ENCODE measurements at places on chromosomes 1 and 21.

- no peak for DNase-seq
Observed at GRCh38 chr21:26025536-26026512, 144.7 kb downstream of the APP start.

DNA sequence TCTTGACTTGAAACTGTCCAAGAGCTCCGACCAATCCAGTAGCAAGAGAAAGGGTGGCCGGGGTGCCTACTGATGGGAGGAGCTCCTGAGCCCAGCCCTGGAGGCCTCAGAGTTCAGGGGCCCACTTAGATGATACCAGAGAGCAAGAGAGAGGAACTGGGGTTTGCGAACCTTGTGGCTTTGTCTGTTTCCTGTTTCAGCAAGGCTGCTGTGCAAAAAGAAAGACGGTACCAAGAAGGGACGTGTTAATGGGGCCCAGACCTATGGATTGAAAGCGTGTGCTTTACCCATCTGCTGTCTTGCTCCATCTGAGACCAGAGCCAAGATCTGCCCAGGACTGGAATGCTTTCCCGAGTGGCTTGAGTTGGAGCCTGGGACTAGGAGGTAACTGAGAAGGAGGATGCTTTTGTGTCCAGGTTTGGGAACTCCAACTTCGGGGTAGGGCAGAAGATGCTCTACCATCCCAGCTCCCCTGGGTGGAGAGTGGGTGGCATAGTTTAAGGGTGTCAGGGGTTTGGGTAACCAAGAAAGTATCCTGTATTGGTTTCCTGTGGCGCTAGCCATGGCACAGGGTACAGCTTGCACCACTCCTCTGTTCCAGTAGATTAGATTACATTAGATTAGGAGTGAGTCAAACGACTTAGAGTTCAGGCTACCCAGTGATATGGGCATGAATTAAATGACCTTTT, at the start of gene TRAF3IP3:
Gene TRAF3IP3 (plus strand): TSS at position 128 of the 689 bp plus-strand sequence. CDS start 3,987 bp downstream, outside the sequence.
- DNase-seq = peak; percentile 24

DNA sequence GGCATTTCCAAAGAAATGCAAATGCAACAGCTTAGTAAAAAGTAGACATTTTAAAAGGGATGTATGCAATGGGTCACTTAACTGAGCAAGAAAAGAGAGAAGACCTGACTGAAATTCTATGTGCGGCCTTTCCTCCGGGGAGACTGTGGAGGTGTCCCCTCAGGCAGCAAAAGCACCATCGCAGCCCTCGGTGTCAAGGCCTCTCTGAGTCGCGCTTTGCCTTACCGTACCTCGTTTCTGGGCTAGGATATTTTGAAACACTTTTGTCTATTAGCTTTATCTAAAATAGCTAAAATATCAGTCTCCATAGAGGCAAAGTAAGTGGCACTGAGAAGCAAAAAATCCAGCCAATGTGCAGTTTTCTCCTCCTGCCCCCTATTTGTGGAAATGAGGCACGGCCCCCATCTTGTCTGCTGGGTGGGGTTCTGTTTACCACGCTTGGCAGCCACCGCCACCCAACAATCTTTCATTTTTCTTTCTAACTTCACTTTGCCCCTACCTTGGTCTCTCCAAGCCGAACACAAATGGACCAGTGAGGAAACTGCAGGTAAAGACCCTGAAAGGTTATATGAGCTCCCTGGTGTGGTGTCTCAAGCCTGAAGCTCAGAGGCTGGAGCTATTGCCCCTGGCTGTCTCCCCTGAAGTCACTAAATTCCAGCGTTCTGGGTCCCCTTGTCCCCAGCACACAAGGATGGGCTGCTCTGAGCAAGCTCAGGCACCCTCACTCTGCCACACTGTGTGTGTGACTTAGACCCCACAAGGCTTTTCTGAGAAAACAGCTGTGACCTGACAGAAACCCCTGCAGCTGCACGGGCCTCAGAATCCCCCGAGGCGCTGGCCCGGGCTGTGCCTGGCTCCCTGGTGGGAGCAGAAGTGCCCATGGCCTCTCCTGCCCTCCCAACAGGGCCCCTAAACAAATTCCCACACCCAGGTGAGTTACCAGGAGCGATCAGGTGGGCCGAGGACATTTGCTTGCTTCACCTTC, 1.6 kb downstream of the CD247 start:
- peak; percentile 34 for DNase-seq

GRCh38 chr1:186957314-186957713, 128.6 kb downstream of the PLA2G4A start:
- no peak for DNase-seq

GRCh38 chr1:20732071-20732587, 374 bp downstream of the SH2D5 start:
- DNase-seq = no peak
